ENCODE measurements at places on chromosomes 3 and 15.

GRCh38 chr3:55687526-55687925 lies 200.4 kb upstream of the WNT5A start:
- no peak for DNase-seq

DNA sequence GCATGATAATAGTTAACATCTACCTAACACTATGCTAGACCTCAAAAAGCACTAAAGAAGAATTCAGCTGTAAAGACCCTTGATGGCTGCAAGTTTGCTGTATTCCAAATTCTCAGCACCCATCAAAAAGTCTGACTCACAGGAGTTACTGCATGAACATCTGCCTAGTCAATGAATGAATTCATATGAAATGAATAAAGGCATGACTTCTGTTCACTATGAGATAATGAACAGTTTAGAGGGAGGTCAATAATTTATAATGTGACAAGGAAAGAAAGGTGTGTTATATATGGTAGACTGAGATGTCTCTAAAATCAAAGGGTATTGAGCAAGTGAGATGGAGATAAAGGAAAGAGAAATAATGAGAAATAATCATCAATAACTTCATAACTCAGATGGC lies 508.2 kb upstream of the TGFBR2 start:
- DNase-seq, result no peak

DNA sequence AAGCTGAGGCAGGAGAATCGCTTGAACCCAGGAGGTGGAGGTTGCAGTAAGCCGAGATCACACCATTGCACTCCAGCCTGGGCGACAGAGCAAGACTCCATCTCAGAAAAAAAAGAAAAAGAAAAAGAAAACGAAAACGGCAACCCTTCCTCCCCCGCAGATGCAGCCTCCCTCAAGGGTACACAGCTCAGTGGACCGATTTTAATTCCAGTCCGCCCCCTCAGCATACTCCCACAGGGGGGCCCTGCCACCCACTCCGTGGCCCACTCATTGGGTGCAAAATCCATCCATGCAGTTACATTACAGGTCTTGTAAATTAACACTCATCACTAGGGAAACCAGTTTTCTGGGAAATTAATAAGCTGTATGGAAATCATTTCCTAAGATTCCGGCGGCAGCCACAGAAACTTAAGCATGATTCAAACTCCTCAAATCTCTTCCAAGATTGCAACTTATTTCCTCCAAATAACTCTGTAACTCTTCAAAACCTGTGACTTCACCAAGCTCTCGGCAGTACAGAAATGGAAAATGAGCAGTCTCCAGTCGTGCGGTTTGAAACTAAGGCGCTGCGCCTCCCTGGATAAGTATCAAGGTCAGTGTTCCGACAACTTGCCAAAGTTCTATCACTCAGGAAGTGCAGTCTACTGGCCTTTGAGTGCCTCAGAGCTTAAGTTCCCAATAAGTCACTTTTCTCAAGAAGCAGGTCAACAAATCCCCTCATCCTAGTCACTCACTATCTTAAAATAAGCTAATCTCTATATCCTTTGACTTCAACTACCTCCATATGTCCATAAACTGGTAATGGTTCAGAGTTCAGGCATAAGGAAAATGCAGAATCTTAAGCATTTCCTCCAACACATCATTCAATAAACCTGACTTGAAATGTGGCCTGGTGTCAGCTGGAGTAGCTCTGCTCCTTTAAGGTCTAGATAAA lies 24.7 kb upstream of the KLHL6 start:
- no peak for DNase-seq

GRCh38 chr3:48797626-48798025 lies 50.0 kb downstream of the PRKAR2A start:
- no peak for DNase-seq

DNA sequence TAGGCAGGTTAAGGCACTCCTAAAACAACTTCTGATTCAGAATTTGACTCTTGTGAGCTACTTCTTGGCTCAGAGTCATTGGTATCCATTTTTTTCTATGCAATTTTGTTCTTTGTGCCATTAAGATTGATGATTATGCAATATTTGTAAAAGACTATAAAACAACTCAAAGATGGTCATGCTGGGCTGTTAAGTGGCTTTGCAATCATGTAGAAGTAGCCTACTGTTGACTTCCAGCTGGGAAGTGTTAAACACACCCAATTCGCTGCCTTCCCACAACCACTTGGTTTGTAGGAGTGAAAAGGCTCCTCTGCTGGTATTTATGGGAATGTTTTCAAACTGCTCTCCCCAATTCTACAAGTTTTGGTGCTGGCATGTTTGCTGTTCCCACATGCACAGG lies 74.7 kb upstream of the COL6A6 start:
- DNase-seq, result no peak

- DNase-seq, result no peak
Measured at GRCh38 chr15:81789403-81789802, 256.4 kb downstream of the MEX3B start.

GRCh38 chr3:196661400-196661799 lies 21.9 kb downstream of the NRROS start:
- no peak for DNase-seq

- DNase-seq, result no peak
Measured at GRCh38 chr3:99031778-99032177, 130.3 kb upstream of the DCBLD2 start.

DNA sequence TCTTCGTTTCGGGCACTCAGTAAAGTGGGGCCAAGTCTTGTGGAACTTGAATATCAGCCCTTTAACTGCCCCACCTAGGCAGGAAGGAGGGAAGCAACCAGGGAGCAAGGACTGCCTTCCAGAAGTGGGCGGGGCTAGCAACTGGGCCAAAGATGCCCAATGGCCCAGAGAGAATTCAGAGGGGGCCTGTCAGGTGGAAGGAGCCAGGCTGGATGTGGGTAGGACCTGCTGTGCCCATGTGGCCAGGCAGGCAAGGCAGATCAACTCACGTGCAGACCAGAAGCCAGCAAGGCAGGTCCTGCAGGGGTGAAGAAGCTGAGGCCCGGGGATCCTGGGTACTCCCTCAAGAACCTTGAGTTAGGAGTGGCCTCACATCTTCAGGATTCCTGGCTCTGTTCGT lies 5.5 kb downstream of the MAP6D1 start:
- no peak for DNase-seq

GRCh38 chr3:65433480-65433879 lies 605.2 kb downstream of the MAGI1 start:
- DNase-seq, result no peak

DNA sequence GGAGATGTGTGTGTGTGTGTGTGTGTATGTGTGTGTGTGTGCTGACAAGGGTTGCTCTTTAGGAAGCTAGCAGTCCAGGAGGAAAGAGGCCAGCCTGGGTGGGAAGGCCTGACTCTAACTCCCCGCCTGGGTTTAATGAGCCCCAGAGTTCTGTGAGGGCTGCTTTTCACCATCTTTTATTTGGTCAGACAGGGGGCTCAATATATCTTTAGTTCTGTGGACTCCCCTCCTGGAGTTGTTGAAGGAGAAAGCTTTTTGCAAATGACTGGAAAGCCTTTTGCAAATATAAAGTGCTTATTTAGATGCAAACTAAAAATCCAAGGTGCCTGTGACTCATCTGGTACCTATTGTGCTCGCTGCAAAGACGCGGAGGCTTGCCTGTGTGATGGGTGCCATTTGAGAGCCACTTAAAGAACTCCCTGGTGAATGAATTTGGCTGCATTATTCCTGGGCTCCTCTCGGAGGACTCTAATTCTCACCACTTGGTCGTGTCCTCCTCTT lies 24.5 kb downstream of the DRD3 start:
- no peak for DNase-seq

DNA sequence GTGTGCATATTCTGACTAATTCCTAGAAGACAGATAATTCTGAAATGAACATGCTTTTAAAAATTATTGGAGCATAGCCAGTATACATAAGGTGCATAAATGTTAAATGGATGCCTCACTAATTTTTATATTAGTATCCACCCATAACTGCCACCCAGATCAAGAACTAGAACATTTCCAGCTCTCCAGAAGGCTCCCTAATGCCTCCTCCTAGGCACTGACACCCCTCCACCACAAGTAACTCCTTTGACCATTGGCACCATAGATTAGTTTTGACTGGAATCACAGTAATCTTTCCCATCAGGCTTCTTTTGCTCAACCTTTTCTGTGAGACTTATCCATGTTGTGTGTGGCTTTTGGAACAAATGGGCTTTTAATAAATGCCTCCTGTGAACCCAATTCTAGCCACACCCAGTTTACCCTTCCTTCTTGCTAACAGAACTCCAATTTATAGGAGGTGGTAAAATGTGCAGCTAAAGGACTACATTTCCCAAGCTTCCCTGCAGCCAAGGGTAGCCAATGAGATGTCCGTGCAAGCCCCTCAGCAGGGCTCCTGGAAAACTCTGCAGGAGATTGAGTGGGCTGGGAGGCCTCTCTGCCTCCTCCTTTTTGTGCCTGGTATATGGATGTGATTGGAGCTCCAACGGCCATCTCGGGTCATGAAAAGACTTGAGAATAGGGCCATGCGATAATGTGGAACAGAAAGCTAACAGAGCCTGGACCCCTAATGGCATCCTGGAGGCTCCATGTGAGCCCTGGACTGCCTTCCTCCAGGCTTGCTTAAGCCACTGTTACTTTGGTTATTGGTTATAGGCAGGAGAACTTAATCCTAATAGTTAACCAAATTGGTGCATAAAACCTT lies 322.6 kb upstream of the TLE3 start:
- DNase-seq, result no peak

DNA sequence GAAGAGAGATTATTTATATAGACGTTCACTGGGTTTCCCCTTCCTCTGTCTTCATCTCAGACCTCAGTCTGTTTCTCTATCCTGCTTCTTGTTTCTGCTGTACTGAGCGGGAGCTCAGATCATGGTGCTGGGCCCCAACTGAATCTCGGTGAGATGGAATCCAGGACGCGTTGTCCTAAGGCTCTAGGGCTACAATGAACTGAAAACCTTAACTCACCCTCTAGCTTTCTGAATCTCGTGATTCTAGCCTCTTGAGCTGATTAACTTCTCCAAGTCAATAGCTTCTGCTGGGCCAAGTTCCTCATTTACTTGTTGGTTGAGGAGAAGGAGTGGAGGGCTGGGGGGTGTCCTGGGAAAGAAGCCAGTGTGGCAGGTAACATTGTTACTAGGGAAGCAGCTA lies 32.7 kb upstream of the MAP3K13 start:
- no peak for DNase-seq

- DNase-seq, result no peak
Measured at GRCh38 chr3:172357850-172358754, 90.2 kb downstream of the GHSR start.

- no peak for DNase-seq
Measured at GRCh38 chr15:48307586-48307985, 23.6 kb upstream of the DUT start.

DNA sequence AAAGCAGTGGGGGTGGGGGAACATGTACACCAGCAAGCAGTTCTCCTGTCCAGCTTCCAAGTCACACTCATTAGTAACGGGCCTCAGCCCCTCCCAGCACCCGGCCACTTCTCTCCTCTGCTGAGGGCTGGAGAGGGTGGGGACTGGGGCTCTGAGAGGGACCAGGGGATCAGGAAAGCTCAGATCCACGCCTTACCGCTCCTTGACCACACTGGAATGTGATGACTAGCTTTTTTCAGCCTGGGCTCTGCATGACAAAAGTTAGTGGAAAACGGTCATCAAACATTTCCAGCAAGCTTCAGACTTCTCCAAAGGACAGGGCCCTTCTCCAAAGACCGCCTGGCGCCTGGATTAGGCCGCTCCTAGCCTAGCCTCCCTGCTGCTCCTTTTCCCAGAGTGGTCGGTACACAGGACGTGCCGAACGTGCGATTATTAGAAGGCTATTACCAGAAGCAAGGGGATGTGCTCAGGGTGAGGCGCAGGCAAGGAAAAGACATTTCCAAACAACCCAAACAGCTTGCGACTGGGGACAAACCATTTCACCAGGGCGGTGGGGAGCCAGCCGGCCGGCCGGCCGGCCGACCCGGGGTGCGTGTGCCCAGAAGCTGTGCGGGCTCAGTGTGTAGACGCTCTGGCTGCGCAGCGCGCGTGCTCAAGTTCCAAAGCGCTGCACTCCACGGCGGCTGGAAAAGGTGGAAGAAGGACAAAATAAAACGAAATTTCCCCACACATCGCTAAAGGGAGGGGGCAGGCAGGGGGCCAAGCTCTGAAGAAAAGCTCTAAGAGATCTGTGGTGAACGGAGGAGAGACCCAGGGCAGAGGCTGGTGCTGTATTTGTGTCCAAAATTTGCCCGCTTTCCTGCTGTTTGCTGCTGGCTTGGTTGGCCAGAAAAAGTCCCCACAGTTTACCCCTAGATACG lies 51.0 kb upstream of the SSR3 start:
- no peak for DNase-seq

DNA sequence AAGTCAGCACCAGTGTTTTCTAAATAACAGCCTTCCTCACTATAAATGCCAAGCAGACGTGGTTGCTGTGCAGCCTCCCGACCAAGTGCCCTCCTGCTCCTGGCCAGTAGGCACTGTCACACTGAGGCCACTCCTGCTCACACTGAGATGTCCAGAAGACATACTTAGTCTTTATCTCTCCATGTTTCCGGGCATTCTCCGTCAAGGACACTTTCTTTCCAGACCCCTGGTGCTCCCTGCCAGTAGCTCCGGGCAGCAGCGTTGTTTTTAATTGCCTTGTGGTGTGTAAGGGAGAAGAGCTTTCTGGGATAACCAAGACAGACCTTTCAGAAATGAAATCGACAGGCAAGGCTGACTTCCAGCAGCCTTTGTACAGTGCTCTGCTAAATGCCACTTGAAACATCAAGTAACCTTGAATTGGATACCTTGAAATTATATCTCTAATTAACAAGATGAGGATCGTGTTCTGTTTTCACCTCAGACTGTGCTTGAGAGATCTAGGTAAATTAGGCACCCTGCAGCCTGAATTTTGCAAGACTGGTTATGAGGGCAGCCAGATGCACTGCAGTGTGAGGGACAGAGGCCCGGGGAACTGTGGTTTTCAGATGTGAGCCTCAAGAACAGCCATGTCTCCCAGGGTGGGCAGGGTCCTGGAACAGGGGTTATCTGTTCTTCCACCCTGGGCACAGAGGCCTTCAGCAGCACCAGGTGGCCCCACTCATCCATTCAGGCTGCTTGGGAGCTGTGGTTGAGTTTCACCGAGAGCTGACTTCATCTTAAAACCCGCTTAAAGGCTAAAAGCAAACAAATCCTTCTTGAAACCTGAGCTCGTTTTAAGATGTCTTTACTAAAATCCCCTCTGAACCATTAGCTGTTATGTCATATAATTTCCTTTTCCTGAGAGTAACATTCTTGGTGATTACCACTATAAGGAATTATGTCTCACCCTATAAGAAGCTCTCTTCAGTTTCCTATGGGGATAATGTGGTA lies 105.5 kb upstream of the IL12A start:
- DNase-seq, result no peak

DNA sequence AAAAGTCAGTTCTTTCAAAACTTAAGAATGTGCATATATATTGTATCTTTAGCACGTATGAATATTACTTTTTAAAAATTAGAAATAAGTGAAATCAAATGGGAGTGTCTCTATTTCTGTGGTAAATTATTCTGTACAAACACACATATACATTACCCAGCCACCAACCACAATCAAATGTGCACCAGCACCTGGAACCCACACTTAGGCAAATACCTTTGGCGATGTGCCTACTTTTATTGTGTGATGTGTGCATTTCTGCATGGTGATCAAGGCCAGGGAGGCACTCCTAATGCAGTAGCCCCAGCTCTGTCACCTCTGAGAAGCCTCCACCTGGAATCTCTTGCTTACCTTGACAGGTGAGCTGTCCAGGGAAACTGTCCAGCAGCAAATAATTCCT lies 76.9 kb downstream of the PIK3R4 start:
- DNase-seq, result no peak

GRCh38 chr3:174325171-174325570 lies 534.0 kb upstream of the NAALADL2 start:
- DNase-seq, result no peak

- no peak for DNase-seq
Measured at GRCh38 chr3:39748002-39748401, 61.4 kb upstream of the MYRIP start.
